ENCODE measurements at places on chromosomes 11 and 22.
A peak's percentile ranks its signal among the peaks of the same experiment; 100 is the strongest.

DNA sequence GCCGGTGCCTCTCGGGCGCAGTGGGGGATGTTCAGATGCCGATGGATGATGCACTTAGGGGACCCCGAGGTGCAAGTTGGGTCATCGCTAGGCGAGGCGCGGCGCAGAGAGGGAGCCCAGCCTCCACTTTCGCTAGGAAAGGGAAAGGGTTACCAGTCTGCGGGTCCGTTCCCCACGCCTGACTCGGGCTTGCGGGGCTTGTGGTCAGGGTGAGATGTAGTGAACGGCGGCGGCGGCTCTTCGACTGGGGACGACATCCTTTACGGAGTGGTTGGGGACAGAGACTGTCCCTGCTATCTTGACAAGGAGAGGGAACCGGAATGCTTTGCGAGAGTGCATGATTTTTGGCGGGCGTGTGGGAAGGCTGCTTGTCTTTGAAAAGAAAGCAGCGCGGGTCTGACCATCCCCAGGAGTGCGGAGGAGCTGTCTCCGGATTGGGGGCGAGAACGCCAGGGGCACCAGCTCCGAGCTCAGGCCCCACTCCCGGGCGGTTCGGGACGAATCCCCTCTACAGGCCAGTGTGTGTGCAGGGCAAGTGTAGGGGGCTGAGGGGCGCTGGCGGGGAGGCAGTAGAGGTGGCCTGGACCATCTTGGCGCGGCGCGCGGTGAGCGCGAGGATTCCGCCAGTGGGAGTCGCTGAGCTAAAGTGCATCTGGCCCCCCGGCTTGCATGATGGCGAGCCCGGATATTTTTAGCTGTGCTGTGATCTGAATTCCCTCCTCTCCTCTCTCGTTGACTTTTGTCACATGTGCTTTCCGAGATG lies 1.1 kb downstream of the FAT3 start:
- DNase-seq, result no peak

GRCh38 chr22:17120281-17120680 lies 879 bp downstream of the TMEM121B start:
- peak; percentile 56 for DNase-seq

DNA sequence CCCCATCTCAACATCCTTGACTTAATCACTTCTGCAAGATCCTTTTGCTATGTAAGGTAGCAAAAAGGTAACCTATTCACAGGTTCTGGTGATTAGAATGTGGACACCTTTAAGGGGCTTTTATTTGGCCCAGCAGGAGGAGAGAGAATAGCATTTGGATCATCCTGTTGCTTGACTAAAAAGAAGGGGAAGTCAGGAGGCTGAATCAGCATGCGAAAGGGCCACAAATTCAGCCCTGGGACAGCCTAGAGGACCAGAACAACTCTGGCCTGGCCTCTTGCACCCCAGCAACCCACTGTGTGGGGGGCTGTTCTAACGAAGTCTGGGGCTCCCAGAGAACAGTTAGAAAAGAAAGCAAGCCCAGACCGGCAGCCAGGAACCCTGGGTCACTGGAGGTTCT lies 3.2 kb upstream of the HMOX1 start:
- DNase-seq, result peak; percentile 73

DNA sequence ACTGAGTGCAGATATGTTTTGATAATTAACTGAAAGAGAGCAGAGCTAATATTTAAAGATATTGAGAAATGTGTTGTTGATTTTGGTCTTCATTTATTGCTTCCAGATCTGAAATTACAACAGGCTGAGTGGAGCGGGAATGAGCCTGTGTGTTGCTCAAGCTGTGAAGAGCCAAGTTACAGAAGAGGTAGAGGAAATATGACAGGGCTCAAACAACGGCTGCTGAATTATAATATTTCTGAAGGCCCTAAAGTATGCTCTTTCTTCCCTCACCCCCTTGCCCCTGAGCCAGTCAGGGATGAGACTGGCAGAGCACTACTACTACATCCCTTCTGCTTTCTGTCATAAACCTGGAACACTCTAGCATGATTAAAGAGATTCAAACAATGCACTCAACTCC lies 115.6 kb downstream of the FANCF start:
- DNase-seq, result no peak

- no peak for DNase-seq
These were observed 15.8 kb upstream of the CARS1 start for GRCh38 chr11:3073029-3073435.

DNA sequence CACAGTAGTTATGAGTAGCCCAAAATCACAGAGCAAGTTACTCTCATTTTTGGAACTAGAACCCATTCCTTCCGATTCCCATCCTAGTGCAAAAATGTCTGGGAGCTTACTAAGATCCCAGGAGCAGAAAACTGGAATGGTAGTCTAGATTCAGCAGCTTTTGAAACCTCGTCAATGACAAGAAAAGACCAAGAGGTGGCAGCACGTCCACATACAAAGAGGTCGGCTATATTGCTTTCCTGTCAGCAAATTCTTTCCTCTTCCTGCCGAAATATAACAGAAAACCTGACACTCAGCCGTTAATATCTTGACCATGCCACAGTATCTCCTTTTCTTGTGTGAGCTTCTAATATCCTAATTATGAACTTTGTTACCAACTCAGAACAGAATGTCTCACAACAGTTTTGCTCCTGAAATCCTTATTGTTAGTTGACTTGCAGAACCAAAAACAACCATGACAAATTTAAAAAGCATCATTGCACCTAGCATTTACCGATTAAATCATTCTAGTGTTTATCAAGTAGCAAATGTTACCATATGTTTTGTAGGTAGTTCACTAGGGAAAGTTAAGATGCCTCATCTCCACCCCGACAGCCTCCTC lies 92.8 kb upstream of the OR9G4 start:
- no peak for DNase-seq

DNA sequence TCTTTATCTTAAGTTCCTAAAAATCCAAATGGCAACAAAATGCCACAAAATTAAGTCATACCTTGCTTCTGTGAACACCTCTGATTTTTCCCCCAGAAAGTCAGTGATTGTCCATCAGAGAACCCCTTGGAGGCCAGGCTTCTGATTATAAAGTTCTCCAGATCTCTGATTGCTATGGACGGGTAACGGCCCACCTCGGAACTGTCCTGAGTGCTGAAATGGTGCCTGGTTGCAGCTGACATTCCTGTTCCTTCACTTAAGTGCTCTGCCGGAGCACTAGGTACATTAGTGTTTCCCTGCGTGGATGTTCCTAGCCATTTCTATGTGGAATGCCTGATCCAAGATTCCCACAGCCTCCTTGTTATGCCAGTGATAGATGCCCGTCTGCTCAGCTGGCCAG lies 85.0 kb downstream of the CHST1 start:
- DNase-seq, result peak; percentile 23

Data from iPS DF 19.7 (cell line).